Activated naive CD4-positive, alpha-beta T cell treated with anti-CD3 and anti-CD28 coated beads for 36 hours (primary cell): ENCODE measurements at places on chromosomes 3 and 15. TPM values are rescaled to one million over a fixed set of nuclear protein-coding genes. Genes with fewer than 3 reads are reported as not detected.
A peak's percentile ranks its signal among the peaks of the same experiment; 100 is the strongest.

DNA sequence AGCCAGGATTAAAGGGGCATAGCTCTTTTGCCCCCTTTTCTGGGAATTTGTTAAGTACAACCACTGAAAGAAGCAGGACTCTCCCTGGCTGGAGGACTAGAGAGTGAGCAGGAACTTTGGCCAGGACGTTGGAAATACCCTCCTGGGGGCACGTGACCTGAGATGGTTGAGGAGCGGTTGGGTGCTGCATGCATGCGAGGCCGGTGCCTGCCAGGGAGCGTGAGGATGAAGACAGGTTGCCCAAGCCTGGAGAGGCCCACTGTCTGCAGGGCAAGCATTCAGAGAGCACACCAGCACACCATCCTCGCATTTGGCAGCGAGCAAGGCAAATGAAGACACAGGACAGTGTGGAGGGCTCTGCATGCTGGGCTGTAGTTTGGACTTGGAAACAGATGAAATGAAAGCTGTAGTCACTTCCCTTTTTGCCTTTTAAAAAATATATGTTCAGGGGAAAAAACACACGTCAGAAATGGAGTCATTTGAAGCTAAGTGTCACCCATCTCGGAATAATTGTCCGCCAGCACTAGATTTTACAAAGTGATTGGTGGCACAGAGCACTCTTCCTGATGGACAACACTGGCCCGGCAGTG, 217.6 kb downstream of the SLCO3A1 start:
- DNase-seq, result no peak

DNA sequence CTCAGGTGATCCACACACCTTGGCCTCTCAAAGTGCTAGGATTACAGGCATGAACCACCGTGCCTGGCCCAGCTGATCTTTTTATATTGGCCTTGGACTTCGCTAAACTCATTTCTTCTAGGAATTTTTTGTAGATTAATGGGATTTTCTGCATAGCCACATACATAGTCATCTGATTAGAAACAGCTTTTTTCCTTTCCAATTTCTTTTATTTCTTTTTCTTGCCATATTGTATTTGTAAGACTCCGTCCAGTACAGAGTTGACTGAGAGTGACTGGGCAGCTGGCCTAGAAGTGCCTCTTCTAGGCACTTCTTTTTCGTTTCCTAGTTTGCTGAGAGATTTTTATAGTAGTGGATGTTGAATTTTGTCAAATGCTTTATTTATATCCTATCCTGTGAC, 37.4 kb downstream of the ARIH1 start:
- no peak for DNase-seq

SLC28A2 gene
- not detected for total RNA-seq

DNA sequence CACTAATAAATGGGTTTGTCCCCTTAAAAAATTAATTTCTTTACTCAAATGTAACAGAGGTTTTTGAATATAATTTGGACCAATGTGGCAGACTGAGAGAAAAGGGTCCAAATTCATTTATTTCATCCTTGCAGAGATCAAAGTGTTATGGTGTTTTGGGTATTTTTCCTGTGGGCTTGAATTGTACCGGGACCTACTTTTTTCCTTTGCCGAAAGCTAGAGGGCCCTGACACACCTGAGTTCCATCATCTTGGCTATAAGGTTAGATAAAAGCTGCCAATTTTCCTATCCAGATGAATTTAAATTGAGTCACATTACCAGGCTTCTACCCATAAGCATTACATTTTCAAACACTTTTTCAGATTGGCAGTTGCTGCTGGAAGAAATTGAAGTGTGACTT, 908 bp downstream of the CCNB2 start:
- no peak for DNase-seq

GRCh38 chr15:44719293-44719999, 8.1 kb downstream of the B2M start:
- peak; percentile 90 for DNase-seq

DNA sequence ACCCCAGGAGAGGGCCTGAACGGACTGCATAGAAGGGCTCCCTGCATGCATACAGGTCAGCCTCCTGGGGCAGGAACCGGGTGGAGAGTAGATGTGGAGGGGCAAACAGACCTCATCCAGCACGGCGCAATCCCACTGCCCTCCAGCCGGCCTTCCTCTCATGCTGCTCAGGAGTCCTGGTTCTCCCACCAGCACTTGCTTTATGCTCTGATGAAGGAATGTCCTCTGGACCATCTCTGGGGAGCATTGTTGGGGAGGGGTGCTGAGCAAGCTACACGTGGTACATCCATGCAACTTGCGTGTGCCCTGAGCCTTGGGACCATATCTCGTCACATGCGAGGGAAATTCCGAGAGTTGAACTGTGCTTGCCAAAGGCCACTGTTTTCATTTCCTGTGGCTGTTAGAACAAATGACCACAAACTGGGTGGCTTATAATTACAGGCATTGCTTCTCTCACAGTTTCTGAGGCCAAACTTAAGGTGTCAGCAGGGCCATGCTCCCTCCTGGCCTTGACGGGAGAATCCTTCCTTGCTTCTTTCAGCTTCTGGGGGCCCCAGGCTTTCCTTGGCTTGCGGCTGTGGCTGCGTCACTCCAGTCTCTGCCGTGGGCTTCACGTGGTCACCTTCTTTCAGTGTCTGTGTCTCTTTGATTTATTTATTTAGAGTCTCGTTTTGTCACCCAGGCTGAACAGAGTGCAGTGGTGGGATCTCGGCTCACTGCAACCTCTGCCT, 12.2 kb downstream of the SELENOS start:
- no peak for DNase-seq

NR1I2 gene
- 0.89 TPM for total RNA-seq

DNA sequence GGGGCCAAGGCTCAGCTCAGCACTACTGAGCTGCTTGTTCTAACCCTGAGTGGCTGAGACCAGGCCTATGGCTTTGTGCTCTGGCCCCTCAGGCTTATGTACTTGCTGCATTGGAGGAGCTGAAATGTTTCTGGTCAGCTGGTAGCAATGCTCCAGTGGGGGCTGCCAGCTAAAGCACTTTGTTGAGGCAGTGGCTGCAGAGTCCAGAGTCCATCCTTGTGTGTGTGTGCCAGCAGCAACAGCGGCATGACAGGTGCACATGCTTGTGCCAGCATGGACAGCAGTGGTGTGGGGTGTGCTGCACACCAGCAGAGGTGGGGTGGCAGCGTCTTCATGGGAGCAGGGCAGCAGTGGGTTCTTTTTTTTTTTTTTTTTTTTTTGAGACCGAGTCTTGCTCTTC, 169.1 kb downstream of the VPS8 start:
- DNase-seq, result no peak

- DNase-seq, result no peak
Measured at GRCh38 chr3:4795905-4796304, 183.3 kb upstream of the BHLHE40 start.

GOLGA6A gene
- 0.14 TPM for total RNA-seq
